Epithelial cell of esophagus (primary cell): ENCODE measurements at places on chromosomes 6 and 20.

DNA sequence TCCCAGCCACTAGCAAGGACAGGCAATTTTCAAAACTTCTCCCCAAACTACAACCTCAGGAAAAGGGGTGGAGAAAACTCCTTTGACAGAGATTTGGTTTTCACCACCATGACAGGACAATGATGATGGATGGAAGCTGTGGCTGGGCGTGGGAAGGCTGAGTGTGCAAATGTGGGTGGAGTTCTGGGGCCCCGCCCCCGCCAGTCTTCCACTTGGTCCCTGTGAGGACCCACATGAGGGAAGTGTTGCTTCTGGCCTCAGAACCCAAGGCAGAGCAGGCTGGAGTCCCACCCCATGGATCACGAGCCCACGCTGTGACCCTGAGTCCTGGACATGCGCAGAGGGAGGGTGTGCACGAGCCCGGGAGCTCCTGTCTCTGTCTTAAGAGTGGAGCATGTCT is 21.5 kb upstream of the MRGBP start:
- no peak for DNase-seq

- no peak for DNase-seq
These were observed 29.7 kb upstream of the FAM50B start for GRCh38 chr6:3819161-3820110.

- peak; percentile 35 for DNase-seq
These were observed 239.8 kb upstream of the SULF2 start for GRCh38 chr20:48025051-48025515.

- peak; percentile 91 for DNase-seq
These were observed 15.0 kb downstream of the ADNP start for GRCh38 chr20:50916257-50916656.

GRCh38 chr6:106444777-106445507 is 84.4 kb downstream of the CRYBG1 start:
- DNase-seq = peak; percentile 80

GRCh38 chr20:37114012-37114411 is 18.2 kb upstream of the RBL1 start:
- DNase-seq = peak; percentile 15

DNA sequence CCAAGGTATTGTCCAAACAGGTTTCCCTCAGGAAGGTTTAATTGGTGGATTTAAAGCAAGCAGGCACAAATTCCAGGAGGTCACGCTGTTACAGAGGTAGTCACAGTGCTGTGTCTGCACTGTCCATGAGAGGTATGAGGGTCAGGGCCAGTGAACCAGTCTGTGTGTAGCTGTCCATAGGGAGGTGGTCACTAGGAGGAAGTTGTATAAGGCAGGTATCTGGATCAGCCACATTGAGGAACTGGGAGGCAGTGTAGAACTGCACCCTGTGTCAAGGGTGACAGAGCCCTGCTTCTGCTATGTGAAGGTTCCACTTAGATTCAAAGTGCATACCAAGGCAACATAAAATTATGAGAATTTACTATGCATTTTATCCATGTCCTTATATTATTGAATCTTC is 73.3 kb downstream of the MAP3K4 start:
- no peak for DNase-seq

DNA sequence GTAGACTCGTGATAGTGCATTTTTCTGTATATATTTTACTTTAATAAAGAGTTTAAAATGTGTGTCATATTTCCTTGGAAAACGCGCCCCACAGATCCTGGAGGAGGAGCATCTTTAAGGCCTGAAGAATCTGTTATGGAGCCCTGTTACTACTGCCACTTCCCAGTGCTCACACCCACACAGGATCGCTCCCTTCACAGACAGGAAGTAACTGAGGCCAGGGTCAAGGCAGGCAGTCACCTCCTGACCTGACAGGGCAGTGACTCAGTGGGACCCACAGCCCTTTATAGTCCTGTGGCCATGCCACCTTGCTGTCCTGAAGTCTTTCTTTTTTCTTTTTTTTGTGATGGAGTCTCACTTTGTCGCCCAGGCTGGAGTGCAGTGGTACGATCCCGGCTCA is 9.0 kb downstream of the RRBP1 start:
- no peak for DNase-seq

DNA sequence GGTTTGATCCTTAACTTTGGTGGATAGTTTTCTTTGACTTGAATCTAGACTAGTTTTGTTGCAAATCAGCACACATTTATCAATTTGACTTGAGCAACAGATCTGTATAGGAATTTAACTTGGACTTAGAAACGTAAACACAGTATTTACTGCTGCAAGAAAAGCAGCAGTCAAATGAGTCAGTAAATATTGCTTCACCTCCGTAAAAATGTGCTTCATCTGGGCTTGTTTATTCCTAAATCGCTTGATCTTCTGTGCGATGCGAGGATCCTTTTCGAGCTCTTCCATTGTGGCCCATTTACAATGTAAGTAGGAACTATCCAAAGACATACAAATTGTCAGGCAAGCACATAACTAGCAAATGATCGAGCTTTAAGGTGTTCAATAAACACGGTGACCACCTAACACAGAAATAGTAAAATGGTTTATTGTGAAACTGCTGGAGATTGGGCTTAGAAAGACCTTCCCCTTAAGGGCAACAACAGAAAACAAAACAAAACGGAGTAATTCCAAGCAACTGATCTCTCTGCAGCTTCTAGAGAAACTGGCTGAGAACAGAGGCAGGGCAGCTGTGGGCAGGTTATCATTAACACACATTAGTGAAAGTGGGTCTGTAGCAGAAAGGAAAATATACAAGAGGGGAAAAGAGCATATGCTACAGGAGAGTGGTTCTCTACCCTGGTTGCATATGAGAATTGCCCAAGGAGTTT is 120.8 kb downstream of the CHD6 start:
- no peak for DNase-seq

GRCh38 chr20:13492001-13492481 is 146.7 kb downstream of the TASP1 start:
- peak; percentile 77 for DNase-seq
